Ovary (tissue), 10 donors: ENCODE measurements at places on chromosomes 13 and 19. TPM values are rescaled to one million over a fixed set of nuclear protein-coding genes. Genes with fewer than 3 reads are reported as not detected.

The VSTM1 gene
- not detected for total RNA-seq

The C19orf67 gene
- total RNA-seq = not detected

- peak; percentile 81 for DNase-seq
Measured at GRCh38 chr13:110714797-110715394, 1.4 kb downstream of the ING1 start.

- peak; percentile 37 for DNase-seq
Measured at GRCh38 chr19:29942404-29943261, 594 bp downstream of the URI1 start.

DNA sequence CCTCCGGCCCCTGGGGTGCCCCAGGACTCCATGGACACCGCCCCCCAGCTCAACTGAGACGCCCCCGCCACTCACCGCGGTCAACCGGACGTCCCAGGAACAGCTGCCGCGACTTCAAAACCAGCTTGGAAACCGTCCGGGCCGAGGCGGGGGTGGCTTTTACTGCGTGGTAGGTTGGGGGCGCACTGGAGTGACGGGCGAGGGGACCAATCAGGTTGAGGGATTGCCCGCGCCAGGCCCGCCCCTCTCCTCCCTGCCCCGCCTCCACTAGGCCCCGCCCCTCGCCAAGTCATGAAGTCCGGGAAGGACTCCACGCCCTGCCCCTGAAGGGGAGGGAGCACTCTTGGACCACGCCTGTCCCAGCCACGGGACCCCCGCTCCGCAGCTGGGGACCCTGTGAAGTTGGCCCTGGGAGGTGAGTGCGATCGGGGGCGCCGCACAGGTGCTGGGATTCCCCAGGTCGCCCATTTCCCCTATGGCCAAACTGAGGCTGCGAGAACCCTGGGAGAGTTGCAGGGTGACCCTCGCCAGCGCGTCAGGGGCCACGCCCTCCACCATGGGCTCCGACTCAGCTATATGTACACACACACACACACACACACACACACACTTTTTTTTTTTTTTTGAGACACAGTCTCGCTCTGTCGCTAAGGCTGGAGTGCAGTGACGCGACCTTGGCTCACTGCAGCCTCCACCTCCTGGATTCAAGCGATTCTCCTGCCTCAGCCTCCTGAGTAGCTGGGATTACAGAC is at the start of gene PLIN3:
Gene PLIN3 (minus strand): TSS at position 134 of the 752 bp plus-strand sequence. CDS start 6,273 bp downstream, outside the sequence.
- DNase-seq = peak; percentile 99

DNA sequence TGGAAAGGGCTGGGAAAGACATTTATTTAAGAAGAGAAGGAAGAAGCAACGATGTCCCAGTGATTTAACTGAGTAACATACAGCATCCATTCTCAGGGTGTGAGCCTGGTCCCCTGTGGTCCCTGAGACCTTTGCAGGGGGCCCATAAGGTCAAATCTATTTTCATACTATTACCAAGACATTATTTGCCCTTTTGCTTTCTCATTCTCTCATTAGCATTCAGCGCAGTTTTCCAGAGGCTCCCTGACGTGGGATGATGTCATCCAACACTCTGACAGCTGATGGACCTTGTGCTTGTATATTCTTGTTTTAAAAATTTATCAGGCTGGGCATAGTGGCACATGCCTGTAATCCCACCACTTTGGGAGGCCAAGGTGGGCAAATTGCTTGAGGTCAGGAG is 18.3 kb upstream of the HNRNPUL1 start:
- no peak for DNase-seq
